ENCODE measurements at places on chromosomes 6 and 20.

- no peak for DNase-seq
Measured at GRCh38 chr20:33853507-33853813, 42.3 kb downstream of the CHMP4B start.

GRCh38 chr6:151885234-151885633, 77.8 kb downstream of the ESR1 start:
- DNase-seq, result no peak

DNA sequence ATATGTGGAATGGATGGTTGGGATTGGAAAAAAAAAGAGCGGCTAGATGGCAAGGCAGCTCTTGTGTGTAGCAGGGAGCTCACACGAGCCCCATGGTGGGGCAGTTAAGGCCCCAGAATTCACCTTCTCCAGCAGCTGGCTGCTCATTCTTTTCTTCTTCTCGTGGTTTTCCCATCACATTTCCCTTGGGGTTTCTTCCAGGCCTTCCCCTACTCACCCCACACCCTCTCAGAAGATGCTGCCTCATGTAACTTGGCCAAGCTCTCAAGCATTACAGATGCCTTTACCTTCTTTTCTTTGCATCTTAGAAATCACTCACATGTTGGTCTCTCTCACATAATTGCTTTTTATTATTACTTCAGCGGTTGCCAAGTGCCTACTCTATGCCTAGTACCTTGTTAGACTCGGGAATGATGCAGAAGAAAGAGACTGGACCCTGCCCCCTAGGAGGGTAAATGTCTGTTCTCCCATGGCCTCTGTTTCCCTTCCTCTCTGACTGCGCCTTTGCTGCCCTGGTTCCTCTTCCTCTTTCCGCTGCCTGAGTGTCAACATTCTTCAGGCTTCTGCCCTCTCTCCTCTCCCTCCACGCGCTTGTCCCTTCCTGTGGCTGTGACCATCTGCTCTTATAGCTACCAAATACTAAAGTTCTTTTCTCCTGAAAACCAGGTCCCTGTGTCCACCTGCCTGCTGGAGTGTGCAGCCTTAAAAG, 28.6 kb downstream of the PPARD start:
- DNase-seq, result no peak

DNA sequence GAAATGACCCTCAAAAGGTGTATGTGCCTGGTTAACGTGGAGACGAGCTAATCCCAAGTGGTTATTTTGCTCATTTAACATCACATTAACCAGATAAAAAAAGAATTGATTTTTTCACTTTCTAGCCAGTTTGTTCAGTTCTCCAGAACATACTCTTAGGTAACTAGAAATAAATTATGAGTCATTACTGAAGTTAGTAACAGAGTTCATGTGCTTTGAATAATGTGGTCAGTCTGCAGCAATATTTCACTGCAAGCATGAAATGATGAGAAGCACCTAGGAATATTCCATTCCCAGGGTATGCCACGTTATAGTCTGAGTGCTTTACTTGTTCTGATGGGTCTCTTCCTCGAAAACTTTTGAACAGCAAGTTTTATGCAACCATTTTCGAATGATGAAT, 138.3 kb upstream of the INSM1 start:
- DNase-seq, result no peak

DNA sequence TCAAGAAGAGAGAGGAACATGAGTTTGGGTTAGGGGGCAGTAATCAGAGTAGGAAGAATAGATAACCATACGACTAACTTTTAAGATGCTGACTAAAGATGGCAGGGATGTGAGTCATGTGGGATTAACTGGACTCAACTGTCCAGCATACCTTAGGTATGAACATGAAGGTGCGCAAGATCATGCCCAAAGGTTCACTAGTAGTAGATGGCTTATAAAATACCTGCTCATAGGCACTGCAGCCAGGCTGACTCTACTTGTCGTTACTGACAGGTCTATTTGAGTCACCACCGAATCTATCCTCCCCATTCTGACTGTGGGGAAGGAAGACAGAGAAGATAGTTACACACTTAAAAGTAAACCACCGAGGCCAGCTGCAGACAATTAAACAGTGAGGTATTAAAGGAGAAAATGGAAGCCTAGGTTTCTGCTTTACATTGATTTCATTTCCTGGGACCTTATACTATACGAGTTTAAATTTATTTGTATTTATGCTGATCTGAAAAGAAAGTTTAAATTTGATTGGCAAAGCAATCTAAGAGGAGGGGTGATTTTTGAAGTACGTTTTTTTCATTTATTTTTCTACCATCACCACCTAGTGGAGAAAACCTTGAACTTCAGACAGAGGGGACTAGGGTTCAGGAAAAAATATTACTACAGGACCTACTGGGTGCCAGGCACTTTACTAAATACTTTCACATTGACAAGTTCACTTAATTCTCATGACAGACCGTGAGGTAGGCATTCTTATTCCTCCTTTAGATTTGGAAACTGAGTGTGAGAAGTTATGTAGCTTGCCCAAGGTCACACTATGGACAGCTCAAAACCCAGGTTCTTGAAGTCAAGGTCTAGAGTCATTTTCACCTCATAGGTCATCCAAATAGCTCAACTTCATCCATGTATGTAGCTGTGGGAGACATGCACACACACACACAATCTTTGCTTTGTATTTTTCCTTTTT, 4.0 kb upstream of the WRNIP1 start:
- DNase-seq, result no peak

- DNase-seq, result no peak
Measured at GRCh38 chr6:17032988-17033634, 68.7 kb upstream of the STMND1 start.

DNA sequence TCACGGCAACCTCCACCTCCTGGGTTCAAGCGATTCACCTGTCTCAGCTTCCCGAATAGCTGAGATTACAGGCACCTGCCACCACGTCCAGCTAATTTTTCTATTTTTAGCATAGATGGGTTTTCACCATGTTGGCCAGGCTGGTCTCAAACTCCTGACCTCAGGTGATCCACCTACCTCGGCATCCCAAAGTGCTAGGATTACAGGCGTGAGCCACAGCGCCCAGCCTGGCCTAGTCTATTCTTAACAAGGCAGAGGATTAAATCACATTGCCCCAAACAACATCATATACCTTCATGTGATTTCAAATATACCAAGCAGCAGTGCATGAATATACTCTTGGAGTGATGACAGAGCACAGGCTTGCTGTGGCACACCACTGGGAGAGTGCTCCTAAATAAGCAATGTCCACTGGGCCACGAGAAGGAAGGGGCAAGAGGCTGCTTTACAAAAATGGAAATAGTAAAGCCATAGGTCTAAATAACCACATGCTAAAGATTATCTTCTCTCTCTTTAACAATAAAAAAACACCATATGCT, 76.6 kb upstream of the TULP1 start:
- no peak for DNase-seq

- peak; percentile 60 for DNase-seq
Measured at GRCh38 chr20:36217226-36217625, 19.1 kb upstream of the AAR2 start.

GRCh38 chr6:24686408-24686807, 19.5 kb downstream of the ACOT13 start:
- DNase-seq, result no peak

DNA sequence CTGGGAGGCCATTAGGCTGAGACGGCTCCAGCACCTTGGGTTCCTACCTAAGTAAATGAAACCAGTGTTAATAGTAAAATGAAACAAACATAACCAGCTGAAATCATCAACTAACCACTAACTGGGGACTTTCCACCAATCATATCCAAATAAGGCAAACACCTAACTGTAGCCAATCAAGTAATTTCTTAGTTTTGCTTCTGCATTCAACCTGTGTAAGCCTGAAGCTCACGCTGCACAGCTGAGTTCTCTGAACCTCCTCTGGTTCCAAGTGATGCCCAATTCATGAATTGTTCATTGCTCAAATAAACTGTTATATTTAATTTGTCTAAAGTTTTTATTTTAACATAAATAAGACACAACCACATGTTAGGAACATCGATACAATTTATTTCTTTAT, 22.5 kb downstream of the KLHL32 start:
- no peak for DNase-seq

- no peak for DNase-seq
Measured at GRCh38 chr20:42442716-42443115, 747.0 kb downstream of the PTPRT start.

DNA sequence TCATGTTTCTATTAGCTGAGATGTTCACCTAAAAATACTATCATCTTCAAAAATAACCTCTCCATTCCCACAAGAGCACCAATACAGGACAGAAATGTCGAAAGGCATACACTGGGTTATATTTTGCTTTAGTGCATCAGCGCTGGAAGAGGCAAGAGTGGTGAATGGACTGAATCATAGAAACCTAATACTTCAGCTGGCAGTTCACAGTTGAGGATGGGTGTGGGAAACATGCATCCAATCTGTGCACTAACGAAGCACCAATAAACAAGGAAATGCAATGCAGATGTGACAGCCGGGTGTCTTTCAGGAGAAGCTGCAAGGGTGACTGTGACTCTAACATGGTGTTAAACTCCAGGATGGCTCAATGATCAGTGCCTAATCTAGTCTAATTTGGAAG, 365.8 kb downstream of the ESR1 start:
- no peak for DNase-seq

All from iPS DF 19.7 (cell line).